ENCODE measurements at places on chromosomes 12 and 14.

DNA sequence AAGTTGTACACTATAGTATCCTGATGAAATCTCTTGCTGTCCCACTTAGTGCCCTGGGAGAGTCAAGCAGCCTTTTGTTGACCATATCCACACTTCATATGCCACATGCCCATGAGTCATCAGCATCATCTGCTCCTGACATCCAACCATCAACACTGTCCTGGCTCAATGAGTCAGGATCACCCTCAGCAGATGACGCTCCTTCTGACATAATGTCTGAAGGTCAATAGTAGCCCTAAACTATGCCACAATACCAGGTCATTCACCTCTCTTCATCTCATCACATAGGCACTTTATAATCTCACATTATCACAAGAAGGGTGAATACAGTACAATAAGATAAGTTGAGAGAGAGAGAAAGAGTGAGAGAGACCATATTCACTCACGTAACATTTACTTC is 369.0 kb upstream of the FAR2 start:
- DNase-seq, result no peak

GRCh38 chr12:125645724-125646123 is 580.5 kb downstream of the AACS start:
- no peak for DNase-seq

GRCh38 chr12:115710104-115710564 is 567.4 kb downstream of the MED13L start:
- DNase-seq, result no peak

- peak; percentile 59 for DNase-seq
These were observed 256.4 kb upstream of the PWP1 start for GRCh38 chr12:107429006-107429705.

DNA sequence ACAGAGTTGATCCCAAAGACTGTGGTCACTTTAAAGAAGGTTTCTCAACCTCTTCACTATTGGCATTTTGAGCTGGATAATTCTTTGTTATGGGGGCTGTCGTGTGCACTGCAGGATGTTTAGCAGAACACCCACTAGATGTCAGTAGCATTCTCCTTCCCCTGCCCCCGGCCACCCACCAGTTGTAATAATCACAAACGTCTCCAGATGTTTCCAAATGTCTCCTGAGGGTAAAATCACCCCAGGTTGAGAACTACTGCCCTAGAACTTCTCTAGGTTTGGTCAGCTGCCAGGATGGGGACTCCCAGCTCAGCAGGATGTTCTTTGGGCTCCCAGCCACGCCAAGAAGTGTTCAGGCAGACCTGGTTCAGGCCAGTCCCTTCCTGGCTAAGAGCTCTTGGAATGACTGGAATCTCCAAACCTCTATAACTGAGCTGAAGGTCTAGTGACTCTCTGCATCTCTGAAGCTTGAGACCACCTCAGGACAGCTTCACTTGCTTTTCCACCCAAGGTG is 12.5 kb upstream of the AJUBA start:
- no peak for DNase-seq

DNA sequence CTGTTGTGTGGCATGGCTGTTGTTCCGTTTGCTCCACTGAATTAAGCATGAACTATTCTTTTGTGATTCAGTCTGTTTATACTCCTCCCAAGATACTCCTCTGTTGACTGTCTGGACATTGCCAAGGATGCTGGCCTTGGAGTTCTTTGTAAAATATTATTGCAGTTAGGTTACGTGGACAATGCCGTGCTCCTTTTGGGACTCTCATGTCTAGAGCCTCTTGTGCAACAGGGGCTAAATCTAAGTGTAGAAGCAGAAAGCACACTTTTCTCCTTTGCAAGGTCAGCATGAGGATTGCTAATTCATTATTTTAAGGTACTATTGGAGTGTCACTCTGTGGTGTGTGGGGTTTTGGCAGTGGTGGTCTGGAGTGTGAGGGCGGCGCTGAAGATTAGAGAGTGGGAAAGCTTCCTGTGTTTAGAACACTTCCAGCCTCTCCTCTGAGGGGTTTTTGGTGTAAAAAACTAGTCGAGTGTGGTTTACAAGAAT is 125.4 kb downstream of the SAMD4A start:
- DNase-seq, result no peak

DNA sequence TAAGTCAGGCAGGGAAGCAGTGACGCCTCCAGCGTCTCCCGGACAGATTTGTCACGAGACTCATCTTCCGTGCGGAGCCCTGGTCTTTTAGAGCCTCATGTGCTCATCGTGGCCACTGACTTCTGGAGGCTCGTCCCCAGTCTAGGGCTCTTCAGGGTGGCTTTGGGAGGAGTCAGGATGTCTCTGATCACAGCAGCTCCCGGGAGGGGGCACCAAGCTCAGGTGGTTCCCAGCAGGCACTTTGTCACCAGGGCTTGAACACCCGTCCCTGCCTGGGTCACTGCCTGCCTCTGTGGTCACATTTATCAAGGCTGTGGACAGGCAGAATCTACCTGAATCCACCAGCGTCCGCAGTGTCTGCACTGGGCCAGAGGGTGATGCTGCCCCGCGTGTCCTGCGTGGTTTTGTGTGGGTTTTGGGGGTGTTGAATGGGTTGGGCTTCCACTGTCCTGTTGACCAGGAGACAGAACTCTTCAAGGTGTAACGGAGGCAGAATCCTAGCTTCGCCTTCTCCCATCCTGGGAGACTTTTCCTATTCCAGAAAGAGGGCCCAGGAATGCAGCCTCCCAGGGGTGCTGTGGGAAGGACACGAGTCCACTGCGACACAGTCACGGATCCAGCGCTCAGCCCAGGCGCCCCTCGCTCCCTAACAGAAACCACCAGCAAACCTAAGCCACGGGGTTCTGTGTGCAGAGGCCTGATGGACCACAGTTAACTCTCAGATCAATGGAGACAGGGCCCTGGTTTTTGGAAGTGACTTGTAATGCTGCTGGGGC is 132.3 kb downstream of the ADGRD1 start:
- DNase-seq, result no peak

DNA sequence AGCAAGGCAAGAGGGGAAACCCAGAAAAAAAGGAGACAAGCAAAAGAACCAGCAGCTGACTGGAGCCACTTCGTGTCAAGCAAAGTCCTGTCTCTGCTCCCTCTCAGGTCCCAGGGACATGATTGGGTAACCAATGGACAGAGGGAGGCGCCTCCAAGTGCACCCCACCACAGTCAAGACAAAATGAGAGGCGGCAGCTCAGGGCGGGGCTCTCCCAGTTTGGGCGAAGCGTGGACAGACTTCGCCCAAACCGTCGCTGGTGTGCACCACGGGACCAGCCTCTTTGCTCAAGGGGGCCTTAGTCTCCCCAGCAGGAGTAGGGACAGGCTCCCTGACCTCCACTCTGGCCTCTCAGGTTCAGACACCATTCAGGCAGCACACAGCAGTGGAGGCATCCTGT is 1.5 kb upstream of the BEGAIN start:
- DNase-seq, result no peak

GRCh38 chr12:115840159-115840558 is 437.3 kb downstream of the MED13L start:
- DNase-seq, result peak; percentile 36

DNA sequence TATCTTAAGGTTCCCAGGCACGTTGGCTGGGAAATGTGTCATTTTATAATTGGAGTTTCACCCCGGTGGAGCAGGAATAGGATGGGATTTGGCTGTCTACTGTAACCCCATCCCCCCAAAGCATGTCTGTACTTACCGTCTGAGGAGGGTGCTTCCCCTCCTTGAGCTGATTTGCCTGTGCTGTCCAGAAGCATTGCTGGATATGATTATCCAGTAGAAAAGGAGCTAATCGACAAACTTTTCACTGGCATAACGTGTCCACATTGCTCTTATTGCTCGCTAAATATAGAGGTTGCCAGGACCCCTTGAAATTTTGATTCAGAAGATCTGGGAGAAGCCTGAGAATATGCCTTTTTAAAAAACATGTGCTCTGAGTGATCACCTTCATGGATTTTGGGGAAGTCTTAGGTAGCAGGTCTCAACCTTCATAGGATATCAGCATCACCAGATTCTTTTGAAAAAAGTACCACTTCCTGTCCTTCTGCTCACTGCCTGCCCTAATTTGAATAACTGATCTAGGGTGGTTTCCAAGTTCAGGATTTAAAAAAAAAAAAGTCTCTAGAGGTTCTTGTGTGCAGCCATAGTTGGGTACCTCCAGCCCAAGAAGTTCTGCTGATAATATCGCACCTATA is 80.4 kb upstream of the KCNA1 start:
- DNase-seq, result no peak

DNA sequence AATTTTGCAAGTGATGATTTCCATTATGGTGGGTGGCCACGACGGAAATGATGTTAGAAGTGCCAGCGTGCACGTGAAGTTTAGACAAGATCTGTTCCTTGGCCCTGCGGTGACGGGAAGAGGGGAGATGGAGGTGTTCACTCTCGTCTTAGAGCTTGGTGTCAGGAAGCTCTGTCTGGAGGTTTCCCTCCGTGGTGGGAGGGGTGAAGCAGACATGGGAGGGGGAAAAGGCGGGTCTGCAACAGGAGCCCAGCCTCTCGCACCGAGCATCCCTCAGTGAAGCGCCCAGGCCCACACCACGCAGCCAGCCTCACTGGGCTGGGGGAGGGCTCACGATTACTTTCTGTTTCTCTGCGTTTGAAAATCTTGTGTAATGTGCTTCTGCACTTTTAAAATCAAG is 26.3 kb downstream of the EML1 start:
- no peak for DNase-seq

GRCh38 chr12:20398686-20399085 is 30.3 kb downstream of the PDE3A start:
- DNase-seq, result no peak

DNA sequence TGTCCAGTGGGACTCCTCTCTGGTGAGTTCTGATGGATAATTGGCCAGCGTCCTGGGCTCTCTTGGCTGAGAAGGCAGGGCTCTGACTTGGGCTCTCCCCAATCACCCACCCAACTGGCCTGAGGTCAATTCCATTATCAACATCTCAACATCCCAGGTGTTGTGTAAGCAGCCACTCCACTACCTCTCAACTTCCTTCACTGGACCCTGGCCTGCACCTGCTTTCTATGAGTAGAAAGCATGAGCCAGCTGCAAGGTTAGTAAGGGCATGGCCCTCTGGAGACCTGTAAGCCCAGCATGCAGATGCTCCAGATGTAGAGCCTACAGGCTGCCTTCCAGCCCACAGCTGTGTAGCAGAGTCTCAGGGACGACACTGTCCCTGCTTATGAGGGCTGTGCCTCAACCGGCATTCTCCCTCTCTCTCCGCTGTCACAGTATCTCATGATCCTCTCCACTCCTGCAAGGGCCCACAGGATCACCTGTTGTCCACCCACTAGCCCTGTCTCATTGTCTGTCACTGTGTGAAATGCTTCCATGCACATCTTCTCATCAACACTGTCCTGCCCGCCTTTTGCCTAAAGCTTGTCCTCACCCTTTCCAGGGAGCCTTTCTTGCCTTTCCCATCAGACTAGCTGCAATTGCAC is 5.4 kb upstream of the KRT81 start:
- no peak for DNase-seq

DNA sequence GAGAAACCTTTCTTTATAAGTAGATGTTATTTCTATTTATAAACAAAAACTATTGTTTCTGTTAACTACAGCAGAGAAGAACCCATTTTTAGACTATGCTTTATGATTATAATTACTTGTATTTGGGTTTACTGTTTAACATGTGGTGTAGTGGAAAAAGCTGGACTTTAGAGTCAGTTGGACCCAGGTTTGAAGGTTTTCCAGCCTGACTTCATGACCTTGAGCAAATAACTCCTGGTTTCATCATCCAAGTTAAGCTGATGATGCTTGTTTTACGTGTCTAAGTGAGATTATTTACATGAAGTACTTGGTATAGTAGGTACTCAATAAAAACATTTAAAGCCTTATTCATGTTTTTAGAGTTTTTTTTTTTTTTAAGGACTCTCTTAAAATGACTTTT is 221.8 kb upstream of the ARHGAP5 start:
- no peak for DNase-seq

DNA sequence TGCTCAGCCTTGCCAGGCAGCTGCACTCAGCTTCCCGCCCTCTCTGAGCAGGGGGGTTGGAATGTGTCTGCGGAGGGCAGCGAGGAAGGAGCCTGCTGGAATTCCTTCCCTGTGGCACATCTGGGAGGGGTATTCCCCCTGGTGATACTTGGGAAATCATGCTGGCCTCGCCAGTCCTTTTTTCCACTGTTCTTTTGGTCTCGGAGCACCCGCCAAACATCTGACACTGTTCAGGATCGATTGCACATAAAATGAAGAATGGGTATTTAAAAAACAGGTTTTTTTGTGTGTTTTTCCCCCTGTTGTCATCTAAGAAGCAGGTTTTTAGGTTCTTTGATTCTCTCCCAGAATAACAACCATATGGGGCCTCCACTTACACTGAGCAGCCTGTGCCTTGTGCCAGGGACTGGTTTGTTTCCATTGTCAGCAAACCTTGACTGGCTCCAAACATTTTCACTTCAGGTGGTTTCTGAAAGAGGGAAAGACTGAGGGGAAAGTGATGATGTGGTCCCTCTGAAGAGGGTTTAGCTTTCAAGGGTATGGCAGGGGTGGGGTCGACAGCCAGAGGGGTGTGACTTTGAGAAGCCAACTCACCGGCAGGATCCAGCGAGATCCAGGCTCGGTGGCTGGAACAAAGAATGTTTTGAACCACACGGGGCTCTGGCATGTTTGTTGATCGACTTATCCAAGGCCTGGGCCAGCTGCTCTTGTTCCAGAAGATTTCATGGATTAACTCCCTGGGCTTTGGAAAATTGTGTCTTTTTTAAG is 215.1 kb downstream of the CACNA1C start:
- DNase-seq, result no peak

DNA sequence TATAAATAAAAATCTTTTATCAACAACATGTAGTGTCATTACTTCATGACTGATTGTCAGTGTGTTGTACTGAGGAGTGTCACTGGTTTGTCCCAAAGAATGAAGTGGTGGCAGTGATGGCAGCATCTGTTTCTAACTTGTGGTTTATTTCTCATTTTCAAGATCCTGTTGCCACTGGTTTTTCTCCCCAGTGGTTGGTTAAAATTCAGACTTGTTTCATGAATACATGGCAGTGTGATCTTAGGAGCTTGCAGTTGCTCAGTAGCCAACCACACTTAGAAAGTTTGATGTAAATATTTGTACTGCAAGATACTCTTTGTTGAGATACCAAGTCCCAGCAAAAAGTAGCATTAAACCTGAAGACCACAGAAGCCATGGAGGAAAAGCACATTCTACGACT is 69.8 kb downstream of the PLEKHA5 start:
- DNase-seq, result no peak

DNA sequence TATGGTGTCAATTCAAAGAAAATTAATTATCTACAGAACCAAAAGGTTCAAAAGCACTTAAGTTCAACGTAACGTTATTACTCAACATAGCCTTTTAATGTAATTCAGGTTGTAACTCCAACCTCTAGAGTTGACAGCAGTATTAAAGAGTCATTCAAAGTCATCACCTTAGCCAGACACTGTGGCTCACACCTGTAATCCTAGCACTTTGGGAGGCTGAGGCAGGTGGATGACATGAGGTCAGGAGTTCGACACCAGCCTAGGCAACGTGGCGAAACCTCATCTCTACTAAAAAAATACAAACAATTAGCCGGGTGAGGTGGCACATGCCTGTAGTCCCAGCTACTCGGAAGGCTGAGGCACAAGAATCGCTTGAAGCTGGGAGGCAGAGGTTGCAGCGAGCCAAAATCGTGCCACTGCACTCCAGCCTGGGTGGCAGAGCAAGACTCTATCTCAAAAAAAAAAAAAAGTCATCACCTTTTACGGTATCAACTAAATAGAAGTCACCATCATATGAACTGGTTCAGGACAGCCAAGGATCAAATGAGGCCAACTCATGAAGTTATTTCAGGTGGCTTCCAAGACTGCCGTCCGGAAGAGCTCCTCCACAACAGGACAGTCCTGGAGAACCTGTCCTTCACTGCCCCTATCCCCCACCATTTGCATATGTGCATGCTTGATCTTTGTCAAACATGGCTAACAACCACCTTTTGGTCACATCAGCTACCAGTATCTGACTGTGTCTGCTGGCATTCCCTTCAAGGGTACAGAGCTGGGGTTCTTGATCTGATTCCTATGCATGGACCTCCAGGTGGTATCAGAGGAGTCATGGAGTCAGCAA is 4.2 kb downstream of the PPTC7 start:
- no peak for DNase-seq
